Dermis blood vessel endothelial cell (primary cell): ENCODE measurements at places on chromosomes 7 and 10. TPM values are rescaled to one million over a fixed set of nuclear protein-coding genes. Genes with fewer than 3 reads are reported as not detected.
A peak's percentile ranks its signal among the peaks of the same experiment; 100 is the strongest.

Gene TSPAN15
- total RNA-seq: 108 and 175 TPM in 2 replicates

Gene VCL
- total RNA-seq: 107 and 163 TPM in 2 replicates

Gene DPYSL4
- total RNA-seq: 6.1 and 9.8 TPM in 2 replicates

Gene TSPAN33
- total RNA-seq: 0.19 TPM in 1 of 2 replicates, not detected in the other

Gene CCNY
- total RNA-seq: 99.4 and 124 TPM in 2 replicates

Gene TUBB8
- total RNA-seq: 0.09 TPM in 1 of 2 replicates, not detected in the other

Gene ACSM6
- not detected in 2 replicates for total RNA-seq

Gene FAM25G
- not detected in 2 replicates for total RNA-seq

Gene INA
- 0.14 TPM in 1 of 2 replicates, not detected in the other for total RNA-seq

Gene PNLIPRP3
- under 0.01 TPM in 1 of 2 replicates, not detected in the other for total RNA-seq

- peak; percentile 89 for DNase-seq
Measured at GRCh38 chr7:116772423-116772863, 89.9 kb upstream of the CAPZA2 start.

DNA sequence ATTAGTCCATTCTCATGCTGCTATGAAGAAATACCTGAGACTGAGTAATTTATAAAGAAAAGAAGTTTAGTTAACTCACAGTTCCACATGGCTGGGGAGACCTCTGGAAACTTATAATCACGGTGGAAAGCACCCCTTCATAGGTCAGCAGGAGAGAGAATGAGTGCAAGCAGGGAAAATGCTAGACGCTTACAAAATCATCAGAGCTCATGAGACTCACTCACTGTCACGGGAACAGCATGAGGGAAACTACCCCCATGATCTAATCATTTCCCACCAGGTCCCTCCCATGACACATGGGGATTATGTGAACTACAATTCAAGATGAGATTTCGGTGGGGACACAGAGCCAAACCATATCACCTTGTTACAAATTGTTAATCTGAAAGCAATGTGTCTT, 15.8 kb downstream of the TAS2R39 start:
- no peak for DNase-seq

GRCh38 chr7:32074787-32075585, 4.8 kb upstream of the PDE1C start:
- no peak for DNase-seq

DNA sequence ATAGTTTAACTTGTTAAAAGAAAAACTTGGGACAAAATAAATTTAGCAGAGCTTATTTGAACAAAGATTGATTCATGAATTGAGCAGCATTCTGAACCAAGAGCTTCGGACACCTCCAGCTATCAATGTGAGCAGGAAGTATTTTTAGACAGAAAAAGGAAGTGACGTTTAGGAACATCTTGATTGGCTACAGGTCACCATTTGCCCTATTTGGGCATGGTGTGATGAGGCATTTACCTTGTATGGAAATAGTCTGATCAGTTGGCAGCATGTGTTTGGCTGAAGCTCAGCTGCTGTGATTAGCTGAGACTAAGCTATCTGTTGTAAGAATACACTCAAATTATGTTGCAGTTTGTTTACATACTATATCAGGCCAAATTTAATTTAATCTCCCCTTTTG, 185.1 kb downstream of the ATRNL1 start:
- DNase-seq: no peak

GRCh38 chr7:18786196-18786727, 290.7 kb downstream of the HDAC9 start:
- DNase-seq: no peak

GRCh38 chr7:129110258-129110981, 34.1 kb upstream of the TSPAN33 start:
- no peak for DNase-seq

- DNase-seq: no peak
Measured at GRCh38 chr10:49335364-49335972, 36.5 kb downstream of the C10orf71 start.

GRCh38 chr7:78265071-78265470, 466.5 kb downstream of the PHTF2 start:
- no peak for DNase-seq

DNA sequence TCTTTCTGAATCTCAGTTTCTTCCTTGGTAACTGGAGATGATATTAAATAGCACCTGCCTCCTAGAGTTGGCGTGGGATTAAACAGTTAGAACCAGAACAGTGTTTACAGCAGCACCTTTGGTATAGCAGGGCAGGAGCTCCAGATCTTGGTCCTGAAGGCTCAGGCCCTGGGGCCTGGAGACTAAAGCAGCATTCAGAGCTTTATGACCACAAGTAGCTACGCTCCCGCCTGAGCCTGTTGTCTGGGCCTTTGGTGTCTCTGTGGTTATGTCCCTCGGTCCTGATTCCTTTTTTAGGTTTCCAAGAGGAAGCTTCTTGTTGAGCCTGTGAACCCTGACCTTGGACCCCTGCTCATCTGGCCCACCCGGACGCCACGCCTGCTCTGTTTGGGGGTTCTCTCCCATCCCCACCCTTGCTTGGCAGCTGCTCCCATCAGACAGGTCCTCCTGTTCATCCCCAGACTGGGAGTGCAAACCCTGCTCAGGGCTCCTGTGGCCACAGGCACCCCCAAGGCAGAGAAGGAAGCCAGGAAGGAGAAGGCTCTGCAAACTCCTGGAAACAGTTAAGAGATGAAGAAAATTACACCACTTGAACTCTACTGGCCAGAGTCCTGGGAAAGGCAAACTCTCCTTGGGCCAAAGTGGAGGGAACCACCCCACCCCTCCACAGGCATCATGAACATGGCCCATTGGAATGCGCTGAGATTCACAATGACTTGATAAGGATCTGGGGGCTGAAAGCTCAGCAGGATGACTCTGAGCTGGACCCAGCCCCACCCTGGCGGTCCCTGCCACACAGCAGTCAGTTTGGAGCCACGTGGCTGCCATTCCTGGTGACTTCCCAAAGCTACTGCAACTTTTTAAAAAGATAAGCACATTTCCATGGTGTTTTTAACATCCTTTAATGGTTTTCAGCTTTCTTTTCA, 50.1 kb upstream of the TMEM72 start:
- no peak for DNase-seq

DNA sequence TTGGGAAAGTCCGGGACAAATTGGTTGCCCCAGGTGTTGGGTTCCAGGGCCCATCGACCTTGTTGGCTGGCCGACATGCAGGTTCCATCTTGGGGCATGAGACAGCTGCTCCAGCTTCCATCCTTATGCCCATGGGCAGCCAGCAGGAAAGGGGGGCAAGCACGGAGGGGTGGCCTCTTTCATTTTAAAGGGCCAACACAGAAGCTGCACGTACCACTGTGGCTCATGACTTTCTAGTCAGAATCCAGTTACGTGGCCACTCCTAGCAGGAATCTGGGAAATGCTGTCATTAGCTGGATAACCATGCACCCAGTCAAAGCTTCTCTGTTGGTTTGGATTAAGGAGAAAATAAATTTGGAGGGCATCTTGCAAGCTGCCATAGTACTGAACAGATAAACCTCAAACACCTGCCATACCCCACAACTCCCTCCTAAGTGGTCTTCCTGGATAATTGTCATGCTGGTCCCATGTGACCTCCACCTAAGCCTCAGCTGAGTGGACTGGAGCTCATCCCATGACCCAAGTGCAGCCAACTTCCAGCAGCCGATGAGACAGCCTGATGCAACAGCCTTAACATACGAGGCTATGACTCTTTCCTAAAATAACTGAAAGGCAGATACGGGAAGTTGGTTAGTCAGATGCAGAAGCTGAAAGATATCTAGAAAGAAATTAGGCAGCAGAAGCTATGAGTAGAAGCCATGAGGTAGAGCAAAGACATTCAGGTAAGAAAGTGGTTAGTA, 21.4 kb upstream of the GSDME start:
- DNase-seq: no peak

DNA sequence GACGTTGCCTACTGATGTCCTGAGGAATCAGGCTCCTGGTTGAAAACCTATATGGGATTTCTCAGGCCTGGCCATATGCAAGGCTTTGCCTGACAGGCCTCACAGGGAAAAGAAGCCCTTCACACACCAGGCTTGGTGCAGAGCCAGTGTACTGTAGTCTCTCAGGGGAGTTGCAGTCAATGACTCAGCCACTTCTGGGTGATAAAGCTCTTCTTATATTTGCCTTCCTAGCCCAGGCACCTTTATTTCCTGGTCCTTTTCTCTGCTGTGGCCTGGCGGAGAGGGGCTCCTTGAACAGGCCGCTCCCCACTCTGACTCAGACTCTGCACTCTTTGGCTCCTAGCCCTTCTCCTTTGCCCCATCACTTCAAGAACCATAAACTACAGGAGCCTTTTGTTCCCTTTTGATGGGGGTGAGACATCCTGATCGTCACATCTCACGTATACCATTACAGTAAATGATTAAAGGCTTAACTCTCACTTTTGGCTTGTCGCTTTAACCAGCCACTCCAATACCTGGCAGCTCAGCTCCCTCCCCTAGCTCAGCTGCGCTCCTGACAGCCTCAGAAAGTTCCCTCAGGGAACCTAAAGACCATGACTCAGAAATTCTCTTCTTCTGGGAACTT, 33.5 kb downstream of the DPY19L1 start:
- DNase-seq: peak; percentile 69

DNA sequence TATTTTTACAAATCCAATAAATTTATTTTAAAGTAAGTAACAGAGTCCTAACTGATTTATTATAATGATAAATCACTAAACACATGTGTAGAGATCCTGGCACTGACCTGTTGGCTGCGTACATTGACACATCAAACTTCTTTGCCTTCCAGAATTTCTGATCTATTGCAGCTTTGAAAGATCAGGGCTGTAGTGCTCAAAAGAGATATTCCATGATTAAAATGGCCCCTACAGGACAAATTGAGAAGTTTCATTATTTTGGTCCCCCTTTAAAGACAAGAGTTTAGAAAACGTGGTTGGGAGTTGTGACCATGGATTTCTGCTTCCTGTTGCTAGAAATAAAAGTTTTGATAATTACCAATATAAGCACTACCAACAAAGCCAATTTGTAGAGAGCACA, 87.7 kb upstream of the PDK4 start:
- peak; percentile 73 for DNase-seq

GRCh38 chr10:110481919-110482318, 15.8 kb upstream of the DUSP5 start:
- no peak for DNase-seq

- peak; percentile 37 for DNase-seq
Measured at GRCh38 chr7:12570534-12571461, at the start of gene SCIN. SCIN (plus strand) TSS chr7:12570720; CDS start chr7:12570787, 67 bp downstream.

GRCh38 chr7:6078548-6078947, 47.4 kb downstream of the ANKRD61 start:
- no peak for DNase-seq

DNA sequence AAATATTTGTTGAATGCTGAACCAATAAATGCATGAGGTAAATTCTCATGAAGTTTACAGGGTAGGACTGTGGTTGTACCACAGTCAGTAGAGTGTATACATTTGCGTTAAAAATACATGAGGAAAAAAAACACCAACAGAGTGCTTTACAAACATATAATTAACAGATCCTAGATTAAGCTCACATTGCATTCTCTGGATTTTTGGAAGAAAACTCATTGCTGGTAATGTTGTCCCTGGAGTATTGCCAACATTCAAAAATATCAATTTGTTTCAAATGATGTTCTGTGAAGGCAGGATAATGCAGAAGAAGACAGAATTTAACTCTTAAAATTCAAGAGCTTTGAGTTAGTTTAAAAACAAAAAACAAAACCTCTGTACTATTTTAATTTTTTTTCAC, 95.5 kb downstream of the MBL2 start:
- peak; percentile 28 for DNase-seq

GRCh38 chr7:138472292-138473079, 12.4 kb downstream of the TRIM24 start:
- DNase-seq: no peak

- DNase-seq: no peak
Measured at GRCh38 chr7:55061726-55062499, 43.1 kb downstream of the EGFR start.

- no peak for DNase-seq
Measured at GRCh38 chr7:130946114-130946513, 212.1 kb upstream of the KLF14 start.

DNA sequence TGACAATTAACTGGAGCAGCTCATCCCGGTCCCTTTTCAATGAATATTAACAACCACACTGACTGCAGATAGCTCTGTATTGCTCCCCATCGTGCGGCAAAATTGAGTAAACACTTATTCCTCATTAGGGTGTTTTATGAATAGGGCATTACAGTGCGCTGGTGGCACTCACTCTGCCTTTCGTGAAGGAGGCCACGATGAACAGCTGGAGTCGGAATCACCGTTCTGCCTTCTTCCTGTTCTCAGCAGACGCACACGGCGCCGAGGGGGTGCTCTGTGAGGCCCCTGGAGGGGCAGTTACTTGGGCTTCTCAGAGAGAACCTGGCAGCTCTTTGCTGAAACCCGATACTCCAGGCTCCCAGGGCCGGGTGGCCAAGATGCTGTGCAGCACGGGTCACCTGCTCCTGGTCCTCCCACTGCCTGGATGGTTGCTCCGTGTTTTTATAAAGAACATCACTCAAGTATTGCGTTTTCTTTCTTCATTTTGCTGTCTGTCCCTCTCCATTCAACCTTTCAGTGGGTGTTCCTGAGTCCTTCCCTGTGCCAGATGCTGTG, 241.9 kb downstream of the GLRX3 start:
- DNase-seq: no peak

DNA sequence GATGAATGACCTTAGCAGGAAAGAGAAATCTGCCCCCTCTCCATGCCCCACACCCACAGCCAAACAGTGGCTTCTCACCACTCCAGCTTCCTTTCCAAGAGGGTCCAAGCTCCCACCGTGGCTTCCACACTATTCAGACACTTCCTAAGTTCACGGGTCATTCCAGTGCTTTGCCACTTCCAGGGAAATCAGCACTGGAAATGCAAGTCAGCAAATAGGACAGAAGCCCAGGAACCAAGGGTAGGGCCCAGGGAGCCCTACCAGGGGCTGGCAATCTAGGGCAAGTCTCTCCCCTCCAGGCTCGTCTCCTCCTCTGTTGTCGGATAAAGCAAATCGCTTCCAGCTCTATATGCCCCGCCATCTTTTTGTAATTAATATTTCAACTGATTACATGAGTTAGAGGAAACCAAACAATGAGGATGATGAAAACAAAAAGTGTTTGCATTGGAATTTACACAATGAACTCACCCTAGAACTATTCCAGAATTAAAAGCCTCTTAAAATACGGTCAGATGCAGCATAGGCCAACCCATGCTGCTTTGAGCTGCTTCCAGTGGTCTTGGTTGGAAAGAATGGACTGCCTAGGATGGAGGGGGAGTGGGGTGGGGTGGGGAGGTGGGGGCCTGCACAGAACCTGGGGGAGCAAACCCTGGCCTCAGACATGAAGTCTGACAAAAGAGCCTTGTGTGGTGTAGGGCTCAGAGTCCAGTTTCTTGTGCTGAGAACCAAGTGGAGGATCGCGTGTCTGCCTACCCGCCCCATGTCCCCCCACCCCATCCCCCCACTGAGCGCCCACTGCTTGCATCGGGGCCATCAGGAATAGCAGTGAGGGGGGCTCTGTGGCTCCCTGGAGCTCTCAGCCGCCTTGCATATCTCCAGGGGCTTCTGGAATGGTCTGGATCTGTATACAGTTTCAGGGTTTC, 74.6 kb upstream of the CPXM2 start:
- DNase-seq: no peak
